NCI-H1092 (cell line): ENCODE measurements at places on chromosomes 11 and 22.

DNA sequence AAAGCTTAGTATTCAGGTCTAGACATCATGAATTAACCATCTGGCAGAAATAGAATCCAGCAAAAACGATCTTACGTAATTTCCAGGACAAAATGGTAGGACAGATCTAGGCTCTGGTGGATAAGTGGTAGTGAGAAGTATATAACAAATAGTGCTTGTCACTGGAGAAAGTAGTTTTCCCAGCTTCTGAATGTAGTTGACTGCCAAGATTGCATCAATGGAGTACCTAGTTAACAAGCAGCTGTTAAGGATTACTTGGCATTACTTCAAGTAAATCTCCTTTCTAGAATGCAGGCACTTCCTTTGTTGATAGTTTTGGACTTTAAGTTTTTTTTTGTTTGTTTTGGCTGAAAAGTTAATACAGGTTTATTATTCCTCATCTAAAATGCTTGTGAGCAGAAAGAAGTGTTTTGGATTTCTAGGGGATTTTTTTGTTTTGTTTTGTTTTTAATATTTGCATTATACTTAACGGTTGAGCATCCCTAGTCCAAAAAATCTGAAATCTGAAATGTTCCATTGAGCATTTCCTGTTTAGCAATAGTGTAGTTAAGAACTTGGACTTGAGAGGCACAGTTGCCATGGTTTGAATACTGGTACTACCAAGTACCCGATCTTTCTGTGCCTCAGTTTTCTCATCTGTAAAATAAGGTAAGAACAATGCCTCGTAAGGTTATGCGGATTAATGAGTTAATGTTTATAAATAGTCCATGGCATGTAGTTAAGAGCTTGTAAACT lies 20.3 kb downstream of the FAM118B start:
- no peak for DNase-seq

- DNase-seq = no peak
These were observed 110.5 kb downstream of the DDX10 start for GRCh38 chr11:108775324-108775723.

DNA sequence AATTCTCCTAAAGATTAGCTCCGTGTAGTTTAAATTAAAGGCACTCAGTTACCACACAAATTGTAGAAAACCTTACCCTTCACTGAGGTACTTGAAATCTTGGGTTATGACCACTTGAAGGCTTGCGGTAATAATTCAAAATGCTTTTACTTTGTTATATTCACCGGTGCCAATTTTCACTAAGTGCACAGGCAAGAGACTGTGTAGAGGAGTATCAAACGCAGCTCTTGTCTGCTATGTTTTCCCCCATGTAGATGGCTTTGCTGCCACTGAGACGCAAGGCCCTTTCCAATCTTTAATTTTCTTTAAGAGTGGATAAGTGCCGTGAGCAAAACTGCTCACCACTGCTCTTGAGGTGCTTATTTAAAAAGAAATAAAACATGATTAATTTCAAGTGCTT lies 155.8 kb downstream of the CADM1 start:
- DNase-seq = no peak

DNA sequence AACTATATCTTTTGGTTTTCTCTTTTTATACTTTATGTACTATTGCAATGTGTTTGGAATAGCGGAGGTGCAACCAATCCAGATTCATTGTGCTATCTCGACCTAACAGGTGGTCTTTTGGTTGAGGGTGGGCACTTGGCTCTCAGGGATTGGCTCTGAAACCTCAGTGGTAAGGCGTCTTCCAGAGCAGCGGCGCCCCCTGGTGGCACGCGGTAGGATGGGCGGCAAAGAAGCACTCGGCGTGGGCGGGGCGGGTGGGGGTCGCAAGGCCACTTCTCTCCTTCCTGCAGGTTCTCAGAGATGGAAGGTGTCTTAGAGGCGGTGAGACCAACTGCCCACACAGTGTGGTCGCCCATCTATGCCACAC lies 19.2 kb upstream of the PLET1 start:
- DNase-seq = peak; percentile 68

- DNase-seq = no peak
These were observed 23.7 kb downstream of the YWHAH start for GRCh38 chr22:31968022-31968421.

DNA sequence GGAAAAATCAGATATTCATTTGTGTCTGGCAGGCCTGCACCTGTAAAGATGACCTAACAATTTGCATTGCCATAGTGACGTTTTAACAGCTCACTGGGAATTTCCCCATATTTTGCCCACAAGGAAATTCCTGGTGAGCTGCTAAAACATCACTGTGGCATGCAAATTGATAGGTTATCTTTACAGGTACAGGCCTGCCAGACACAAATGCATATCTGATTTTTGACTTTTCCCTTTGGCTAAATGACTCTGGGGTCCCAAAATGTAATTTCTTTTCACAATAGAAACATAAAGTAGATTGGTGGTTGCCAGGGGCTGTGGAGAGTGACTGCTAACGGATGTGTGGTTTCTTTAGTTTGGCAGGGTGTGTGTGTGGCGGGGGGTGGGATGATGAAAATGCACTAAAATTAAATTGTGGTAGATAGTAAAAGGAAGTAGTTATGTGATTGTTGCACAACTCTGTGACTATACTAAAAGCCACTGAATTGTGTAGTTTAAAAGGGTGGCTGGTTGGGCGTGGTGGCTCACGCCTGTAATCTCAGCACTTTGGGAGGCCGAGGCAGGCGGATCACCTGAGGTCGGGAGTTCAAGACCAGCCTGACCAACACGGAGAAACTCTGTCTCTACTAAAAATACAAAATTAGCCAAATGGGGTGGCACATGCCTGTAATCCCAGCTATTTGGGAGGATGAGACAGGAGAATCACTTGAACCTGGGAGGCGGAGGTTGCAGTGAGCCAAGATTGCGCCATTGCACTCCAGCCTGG lies 18.5 kb upstream of the FEZ1 start:
- DNase-seq = no peak

DNA sequence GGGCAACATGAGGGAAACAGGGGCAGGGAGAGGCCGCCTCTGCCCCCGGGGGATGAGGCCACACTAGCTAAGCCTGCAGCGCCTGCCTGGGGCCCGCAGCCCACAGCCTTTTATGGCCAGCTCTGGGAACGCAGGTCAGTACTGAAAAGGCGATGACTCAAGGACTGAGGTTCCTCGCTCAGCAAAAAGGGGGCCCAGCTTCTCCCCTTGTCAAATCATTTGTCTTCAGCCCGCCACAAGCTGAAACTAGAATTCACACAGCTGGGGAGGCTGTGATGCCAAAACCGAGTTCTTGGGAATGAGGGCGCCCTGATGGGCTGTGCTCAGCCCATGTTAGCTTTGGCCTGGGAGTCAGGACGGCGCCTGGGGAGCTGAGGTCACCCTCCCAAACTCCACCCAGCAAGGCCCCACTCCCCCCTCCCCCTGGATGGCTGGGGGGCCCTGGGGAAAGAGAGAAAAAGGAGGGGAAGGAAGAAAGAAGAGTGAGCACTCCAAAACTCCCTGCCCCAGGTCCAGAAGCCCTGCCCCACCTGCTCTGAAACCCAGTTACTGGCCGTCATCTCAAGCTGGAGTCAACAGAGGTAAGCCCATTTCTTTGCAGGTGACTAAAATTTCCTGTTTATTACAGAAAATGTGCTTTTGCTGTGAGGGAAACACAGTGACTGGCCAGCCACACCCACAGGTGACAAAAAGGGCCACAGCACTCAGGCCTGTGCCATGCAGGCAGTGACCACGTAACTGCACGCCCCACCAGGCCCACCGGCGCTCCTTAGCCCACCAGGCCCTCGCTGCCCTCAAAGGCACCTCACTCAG lies 13.7 kb downstream of the EHD1 start:
- DNase-seq = no peak

DNA sequence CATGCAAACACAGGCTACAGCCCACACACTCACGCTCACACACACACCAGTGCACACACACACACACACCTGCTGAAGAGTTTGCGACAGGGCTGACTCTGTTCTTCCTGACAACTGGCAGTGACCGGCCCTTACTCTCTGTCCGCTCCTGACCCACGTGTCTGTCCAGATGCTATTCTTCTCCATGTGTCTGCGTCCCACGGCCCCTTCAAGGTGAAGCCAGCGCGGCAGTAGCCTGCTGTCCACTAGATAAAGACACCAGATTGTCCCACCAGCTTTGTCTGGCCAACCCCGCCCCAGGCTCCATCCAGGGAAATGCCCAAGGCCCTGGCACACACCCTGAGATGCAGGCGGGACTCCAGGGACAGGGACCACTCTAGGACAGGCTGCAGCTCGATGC lies 713.9 kb downstream of the BRD1 start:
- no peak for DNase-seq

- DNase-seq = no peak
These were observed 24.9 kb upstream of the GRAMD1B start for GRCh38 chr11:123405123-123405592.

DNA sequence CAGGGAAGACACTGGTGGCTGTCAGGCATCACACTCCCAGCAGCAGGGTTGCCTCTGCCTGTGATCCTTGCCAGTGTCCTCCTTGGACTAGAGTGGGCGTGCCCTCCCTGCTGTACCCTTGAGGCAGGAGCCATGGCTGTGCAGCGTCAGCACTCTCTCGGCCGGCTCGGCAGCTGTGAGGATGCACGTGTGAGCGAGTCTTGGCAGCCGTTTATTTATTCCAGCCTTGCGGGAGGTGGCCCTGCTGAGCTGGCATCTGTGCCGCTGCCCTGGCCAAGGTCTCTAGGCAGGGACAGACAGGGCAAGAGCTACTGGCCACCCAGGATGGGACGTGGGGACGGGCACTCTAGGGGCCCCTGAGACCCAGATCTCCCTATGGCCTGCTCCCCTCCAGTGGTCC lies 33.9 kb downstream of the TSPAN4 start:
- DNase-seq = peak; percentile 45

GRCh38 chr22:49956418-49956770 lies 4.2 kb upstream of the PIM3 start:
- no peak for DNase-seq

DNA sequence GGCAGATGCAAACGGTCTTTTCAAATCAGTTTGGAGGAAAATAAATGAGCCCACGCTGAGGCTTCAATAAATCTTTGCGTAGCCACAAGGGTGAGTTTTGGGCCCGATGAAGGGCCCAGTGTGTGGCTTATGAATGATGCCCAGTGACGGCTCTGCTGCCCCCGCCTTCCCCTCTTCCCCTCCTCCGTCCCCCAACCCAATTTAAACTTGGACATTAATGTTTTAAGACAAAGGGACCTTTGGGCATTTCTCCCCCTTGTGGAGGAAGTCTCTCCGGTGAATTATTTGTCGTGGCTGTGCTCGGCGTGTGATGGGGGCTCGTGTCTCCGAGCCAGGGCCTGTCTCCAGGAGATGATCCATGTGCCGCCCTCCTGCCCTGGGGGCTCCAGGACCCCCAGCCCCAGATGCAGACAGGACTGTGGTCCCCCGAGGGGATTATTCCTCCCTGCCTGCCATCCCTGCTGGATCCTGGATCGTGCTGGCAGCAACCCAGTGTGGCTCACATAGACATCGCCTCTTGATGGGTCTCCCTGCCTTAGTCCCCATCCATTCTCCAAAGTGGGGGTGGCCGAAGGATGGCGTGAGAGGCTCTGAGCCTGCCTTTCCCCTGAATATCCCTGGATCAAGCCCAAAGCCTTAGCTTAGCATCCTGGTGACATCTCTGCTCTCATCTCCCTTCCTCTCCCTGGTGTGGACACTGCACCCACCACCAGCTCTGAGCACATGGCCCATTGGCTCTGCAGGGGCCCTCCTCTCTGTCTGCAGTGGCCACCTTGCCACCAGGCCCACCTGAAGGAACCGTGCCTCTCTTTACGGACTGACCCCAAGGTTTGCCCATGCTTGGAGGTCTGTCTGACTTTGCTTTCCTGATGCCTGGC lies 56.4 kb downstream of the SMIM38 start:
- no peak for DNase-seq

DNA sequence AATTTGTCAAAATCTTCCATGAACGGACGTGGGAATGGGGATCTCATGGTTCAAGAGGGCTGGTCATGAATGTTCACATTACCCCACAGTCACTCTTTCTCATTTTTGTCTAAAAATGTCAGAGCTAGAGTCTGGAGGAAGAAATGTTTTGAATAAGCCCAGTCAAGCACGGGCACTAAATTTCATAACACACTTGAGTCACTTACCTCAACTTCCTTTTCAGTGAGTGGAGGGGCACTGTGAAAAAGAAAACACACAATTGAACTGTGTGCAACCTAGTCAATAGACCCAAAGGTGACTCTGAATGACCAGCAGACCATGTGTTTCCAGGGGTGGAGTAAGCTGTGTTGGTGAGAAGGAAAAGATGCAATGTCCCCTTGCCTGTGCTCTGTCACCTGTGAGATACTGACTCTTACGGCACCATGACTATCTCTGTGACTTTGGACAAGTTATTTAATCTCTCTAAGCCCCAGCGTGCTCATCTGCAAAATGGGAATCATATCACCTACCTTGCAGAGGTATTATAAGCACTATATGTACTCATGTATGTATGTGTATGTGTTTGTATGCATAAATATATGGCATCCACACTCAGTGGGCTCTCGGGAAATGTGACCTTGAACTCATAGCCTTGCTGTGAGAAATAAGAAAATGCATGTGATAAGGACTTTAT lies 38.2 kb upstream of the LYVE1 start:
- no peak for DNase-seq

DNA sequence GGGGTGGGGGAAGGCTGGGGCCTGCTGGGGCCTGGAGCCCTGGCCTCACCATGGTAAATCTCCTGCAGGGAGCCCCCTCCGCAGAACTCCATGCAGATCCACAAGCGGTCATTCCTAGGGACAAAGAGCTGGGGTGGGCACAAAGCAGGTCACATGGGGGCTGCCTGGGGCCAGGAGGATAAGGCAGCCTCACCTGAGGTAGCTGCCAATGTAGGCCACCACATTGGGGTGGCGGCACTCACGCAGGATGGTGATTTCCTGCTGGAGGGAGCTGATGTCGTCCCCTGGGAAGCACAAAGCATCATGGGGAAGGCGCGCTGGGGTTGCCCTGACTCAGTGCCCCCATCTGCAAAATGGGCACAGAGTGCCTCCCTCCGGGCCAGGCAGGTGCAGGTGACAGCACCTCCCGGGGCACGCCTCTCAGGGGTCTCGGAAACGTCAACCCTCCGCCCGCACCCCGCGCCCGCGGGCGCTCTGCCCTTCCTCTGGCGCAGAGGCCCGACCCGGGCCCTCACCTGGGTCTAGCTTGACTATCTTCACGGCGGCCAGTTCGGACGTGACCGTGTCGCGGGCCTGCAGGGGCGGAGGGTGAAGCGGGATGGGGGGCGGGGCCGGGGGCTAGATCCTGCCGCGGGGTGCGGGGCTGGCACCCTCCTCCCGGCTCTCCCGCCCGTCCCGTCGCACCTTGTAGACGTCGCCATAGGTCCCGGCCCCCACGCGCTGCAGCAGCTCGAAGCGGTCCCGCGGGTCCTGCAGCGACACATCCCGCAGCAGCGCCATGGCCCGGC lies 450 bp downstream of the MAP4K2 start:
- no peak for DNase-seq
